ENCODE measurements at places on chromosomes 7 and 10.
A peak's percentile ranks its signal among the peaks of the same experiment; 100 is the strongest.

GRCh38 chr10:64786989-64787388 lies 1265.8 kb downstream of the REEP3 start:
- DNase-seq = no peak

DNA sequence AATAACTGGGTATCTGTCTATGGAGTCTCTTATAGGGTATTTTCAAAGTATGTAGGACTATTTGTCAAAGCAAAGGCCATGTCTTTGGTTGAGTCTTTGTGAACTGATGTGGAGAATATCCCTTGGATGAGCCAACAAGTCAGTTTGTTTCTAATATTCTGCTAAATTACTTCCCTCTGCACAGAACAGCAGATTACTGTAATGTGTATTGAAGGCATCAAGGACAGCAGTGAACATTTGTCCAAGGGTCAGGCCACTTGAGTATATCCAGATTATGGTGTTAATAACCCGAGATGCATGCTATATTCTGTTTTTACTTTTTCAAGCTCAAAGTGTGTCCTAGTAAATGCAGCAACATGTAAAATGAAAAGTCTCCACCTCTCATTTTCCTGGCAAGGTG lies 144.2 kb upstream of the GLI3 start:
- DNase-seq = no peak

DNA sequence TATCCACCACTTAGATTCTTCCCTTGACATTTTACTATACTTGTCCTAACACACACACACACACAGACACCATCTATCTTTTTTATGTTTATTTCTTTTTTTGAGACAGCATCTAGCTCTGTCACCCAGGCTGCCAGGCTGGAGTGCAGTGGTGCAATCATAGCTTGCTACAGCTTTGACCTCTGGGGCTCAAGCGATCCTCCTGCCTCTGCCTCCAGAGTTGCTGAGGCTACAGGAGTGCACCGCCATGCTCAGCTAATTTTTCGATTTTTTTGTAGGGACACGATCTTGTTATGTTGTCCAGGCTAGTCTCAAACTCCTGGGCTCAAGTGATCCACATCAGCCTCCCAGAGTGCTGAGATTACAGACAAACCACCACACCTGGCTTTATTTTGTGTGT lies 16.7 kb downstream of the WIPI2 start:
- no peak for DNase-seq

DNA sequence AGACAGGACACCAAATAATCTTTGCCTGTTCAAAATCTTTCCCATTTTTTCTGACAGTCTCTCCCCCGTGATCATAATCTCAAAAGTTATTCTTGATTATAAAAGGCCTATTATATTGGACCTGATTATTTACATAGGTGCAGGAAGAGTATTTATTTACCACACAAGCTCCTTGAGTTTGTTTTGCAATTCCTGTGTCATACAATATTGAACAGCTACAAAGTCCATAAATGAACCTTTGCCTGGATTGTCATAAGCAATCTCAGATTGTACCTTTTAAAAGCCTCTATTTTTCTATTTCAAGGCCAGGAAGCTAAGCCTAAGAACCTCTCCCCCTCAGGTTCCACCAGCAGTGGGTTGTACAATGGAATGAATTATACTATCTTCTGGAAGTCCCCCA lies 183.9 kb upstream of the MEOX2 start:
- DNase-seq = no peak

DNA sequence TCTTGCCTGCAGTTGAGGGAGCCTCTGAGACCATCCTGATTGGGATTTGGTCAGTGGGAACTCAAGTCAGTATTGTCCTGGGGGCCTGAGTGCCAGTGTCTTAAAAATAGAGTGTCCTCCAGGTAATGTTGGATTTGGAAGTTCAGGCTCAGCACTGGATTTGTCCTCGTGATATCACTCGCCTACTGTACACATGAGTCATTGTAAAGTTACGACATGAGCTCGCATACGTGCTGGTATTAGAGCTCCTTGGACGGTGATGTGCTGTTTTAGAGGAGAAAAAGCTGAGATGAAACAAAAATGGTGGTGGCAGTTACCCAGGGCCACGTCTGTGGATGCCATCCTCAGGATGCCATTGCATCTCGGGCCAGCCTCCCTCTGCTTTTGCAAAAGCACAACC lies 78.2 kb downstream of the MGMT start:
- no peak for DNase-seq

- DNase-seq = no peak
These were observed 6.1 kb downstream of the RELN start for GRCh38 chr7:103983201-103983977.

DNA sequence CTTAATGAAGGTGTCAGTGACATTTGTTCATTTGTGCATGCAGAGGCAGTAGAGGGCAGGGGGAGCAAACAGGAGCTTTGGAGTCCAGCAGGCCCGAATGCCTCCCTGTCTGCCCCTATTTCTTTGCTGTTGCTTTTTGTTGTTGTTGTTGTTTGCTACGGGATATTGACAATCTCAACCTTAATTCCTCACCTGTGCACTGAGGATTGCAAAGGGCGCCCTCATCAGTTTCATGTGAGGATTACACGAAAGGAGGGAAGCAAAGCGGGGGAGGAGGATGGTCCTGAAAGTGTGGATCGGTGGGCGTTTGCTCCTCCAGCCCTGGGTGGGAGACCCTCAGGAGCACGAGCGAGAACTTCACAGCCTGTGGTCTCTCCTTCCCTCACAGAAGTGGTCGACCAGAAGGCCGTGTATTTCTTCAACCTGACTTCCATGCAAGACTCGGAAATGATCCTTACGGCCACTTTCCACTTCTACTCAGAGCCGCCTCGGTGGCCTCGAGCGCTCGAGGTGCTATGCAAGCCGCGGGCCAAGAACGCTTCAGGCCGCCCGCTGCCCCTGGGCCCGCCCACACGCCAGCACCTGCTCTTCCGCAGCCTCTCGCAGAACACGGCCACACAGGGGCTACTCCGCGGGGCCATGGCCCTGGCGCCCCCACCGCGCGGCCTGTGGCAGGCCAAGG lies 9.6 kb downstream of the GDF10 start:
- no peak for DNase-seq

GRCh38 chr7:40483630-40484029 lies 348.8 kb downstream of the SUGCT start:
- no peak for DNase-seq

DNA sequence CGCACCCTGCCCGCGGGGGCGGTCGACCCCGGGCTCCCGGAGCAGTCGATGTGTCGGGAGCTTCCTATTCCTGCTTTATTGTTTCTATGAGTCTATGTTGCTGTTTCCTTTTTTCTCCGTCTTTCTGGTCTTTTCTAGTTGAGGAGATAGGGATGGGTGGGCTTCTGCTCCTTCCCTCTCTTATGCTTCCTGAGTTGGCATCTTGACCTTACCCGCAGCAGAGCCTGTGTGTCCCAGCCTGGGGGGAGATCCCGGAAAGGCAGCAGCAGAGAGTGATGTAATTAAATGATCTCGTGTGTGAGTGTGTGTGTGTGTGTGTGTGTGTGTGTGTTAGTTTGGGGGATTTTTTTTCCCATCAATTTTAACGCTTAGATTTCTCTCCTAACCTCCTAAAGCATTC lies 486 bp upstream of the SORCS1 start:
- DNase-seq = no peak

GRCh38 chr10:119824299-119824698 lies 48.3 kb downstream of the MCMBP start:
- DNase-seq = no peak

DNA sequence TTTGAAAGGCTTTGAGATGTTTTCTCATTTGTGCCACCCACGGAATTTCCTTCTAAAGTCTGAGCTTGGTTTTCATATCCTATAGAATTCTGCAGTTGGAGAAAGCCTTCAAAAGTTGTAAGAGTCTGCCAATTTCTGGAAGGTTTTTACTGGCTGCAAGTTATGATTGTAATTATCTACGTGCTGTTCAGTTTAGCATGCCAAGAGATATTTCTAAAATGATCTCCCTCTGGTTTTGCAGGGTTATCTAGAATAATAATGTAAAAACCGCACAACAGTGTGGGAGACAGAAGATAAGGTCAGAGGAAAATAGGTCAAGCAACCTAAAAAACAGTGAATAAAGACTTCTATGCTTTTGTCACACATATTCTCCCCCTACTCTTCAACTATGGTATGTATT lies 69.3 kb downstream of the MTERF1 start:
- DNase-seq = no peak

- DNase-seq = peak; percentile 39
These were observed 105.5 kb upstream of the ZNF438 start for GRCh38 chr10:31136930-31137885.

GRCh38 chr10:13820119-13820963 lies 233.6 kb downstream of the PRPF18 start:
- DNase-seq = no peak
